ENCODE measurements at places on chromosomes 5 and 9. TPM values are rescaled to one million over a fixed set of nuclear protein-coding genes. Genes with fewer than 3 reads are reported as not detected.

The TSLP gene
- 0.40 TPM for total RNA-seq

DNA sequence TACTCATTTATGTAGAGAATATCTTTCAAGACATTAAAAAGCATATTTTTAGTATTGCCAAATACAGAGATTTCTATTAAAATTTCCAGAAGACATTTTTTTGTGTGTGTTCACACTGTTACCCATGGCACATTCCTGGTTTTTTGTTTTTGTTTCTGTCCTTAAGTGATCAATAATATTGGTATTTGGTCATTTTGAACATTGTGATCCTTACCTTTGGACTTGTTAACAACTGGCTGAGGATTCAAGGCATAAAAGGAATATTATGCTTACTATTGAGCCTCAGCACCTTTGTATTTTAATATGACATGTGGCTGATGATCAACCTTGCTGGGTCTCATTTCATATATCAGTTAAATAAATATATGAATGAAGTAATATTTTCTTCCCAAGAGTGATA lies 41.9 kb downstream of the ITGA1 start:
- H3K27me3 ChIP-seq: no peaks in the 10 kb centered on the region
- no peak overlapping the region for H3K4me3 ChIP-seq
- no peaks in the 10 kb centered on the region for H3K36me3 ChIP-seq
- no peak for DNase-seq

GRCh38 chr5:62596096-62596495 lies 17.5 kb downstream of the LRRC70 start:
- no peaks in the 10 kb centered on the region for H3K27me3 ChIP-seq
- no peaks in the 10 kb centered on the region for H3K4me1 ChIP-seq
- no peak for DNase-seq
- no peak overlapping the region for H3K27ac ChIP-seq
- H3K4me3 ChIP-seq: no peak overlapping the region

- H3K27ac ChIP-seq: no peak overlapping the region
- no peaks in the 10 kb centered on the region for H3K36me3 ChIP-seq
- no peak for DNase-seq
- H3K4me1 ChIP-seq: no peaks in the 10 kb centered on the region
- no peaks in the 10 kb centered on the region for H3K27me3 ChIP-seq
- H3K4me3 ChIP-seq: no peak overlapping the region
These were observed 195.6 kb downstream of the KIAA0825 start for GRCh38 chr5:94422812-94423211.

DNA sequence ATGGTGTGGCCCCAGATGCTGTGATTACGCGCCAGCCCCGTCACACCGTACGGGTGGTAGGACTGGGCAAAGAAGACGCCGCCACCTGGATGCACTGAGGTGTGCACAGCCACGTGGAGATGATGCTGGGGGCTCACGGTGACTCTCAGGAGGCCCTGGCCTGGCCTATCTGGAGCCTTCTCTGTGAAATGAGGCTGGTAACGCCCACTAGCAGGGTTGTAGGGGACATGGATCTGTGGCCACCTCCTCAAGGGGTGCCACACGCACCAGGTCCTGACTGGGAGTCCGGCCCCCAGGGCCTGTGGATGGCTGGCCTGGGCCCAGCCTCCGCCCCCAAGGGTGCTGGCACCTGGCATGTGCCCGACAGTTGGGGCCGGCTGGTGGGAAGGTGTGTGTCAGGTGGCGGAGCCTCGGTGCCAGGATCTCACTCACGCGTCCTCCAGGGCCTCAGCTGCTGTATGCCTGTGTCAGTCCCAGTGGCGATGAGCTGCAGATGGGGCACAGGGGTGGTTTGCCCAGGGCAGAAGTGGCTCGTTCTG lies 32.4 kb downstream of the NEK6 start:
- no peaks in the 10 kb centered on the region for H3K36me3 ChIP-seq
- peak overlapping the region; percentile 73 for H3K27ac ChIP-seq

The PCDHA6 gene
- 0.35 TPM for total RNA-seq

DNA sequence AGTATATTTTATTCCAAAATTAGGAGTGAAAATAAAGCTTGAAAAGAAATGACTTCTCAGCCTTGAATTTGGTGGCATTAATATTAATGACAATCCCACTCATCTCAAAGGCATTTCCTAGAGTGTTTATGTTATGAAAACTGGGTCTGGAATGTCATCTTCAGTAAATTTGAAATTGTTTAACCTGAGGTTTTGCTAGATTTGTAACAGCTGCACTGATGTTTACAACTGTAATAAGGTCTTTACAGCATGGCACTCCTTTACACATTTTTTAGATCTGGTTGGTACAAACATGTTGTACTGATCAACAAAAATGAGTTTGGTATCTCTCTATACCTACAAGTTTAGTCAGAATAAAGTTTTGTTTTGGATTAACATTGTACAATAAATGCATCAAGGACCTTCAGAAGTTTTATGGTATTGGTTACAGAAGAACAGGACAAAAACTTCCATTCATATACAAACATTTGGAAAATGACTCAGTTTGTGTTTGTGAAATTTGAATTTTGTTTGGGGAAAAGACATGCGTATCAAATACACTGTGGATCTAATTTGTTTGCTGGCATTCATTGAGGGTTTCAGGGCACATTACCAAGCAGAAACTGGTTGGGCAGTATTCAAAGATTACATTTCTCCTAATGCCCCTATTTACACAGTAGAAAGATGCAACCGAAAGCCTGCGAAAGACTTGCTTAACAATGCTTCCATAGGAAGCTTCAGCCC lies 11.6 kb downstream of the FANCC start:
- no peaks in the 10 kb centered on the region for H3K27me3 ChIP-seq
- no peak for DNase-seq
- H3K4me1 ChIP-seq: no peaks in the 10 kb centered on the region
- H3K27ac ChIP-seq: no peak overlapping the region

The PRR7 gene
- 2.2 TPM for total RNA-seq

DNA sequence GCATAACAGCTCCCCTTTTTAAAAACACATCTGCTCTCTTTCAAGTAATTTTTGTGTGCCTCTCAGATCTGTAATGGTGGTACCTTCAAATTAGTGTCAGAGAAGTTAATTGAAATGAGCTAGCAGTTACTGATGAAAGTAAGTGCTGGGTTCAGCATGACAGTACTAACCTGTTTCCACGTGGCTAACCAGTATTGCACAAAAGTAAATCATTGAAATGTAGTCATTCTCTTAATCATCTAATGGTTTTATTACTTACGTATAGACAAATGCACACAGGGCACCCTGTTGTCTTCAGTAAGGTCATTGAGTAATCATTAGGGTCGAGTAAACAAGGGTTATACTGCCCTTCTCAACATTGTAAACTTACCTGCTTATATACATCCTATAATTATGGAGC lies 157.8 kb upstream of the PRR16 start:
- no peaks in the 10 kb centered on the region for H3K27me3 ChIP-seq
- H3K36me3 ChIP-seq: no peaks in the 10 kb centered on the region
- no peak for DNase-seq
- H3K27ac ChIP-seq: no peak overlapping the region

The ZNF483 gene
- total RNA-seq: 1.9 TPM

DNA sequence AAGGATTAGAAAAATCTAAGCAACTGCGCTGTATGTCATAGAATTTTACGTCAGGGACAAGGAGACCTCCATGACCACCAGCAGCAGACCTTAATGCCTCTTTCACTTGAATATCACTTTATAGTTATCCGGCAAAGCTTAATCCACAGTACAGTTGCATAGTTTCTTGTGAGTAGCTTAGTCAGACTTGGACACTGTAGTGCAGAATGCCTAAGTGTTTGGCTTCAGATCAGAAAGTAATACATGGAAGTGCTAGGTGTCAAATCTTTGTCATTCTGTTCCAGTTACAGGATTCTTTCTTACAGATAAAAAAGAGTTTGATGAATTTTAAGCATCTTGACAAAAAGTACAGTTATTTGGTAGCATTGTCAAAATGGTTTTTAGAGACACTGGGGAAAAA lies 239.9 kb upstream of the PAPPA start:
- no peaks in the 10 kb centered on the region for H3K36me3 ChIP-seq
- DNase-seq: no peak
- no peaks in the 10 kb centered on the region for H3K4me1 ChIP-seq
- H3K4me3 ChIP-seq: no peak overlapping the region
- no peak overlapping the region for H3K27ac ChIP-seq
- H3K27me3 ChIP-seq: no peaks in the 10 kb centered on the region

DNA sequence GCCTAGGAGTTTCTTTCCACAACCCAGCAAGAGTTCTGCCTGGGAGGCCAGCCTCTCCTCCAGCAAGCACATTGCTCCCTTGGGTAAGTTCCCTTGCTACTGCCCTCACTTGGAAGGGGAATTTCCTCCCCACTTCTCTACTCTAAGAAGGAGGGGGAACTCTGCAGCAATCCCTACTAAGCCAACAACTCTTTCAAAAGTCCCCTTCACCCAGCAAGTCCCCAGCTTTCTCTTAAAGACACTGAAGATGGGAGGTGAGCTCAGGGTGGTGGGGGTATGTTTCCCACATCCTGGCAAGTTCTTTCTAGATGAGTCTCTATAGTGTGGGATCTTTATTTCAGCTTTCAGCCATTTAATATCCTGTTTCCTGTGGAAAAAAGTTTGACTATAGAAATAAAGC lies 49.0 kb downstream of the PDE8B start:
- no peaks in the 10 kb centered on the region for H3K36me3 ChIP-seq
- no peaks in the 10 kb centered on the region for H3K4me1 ChIP-seq
- H3K27ac ChIP-seq: no peak overlapping the region
- no peak overlapping the region for H3K4me3 ChIP-seq
- DNase-seq: no peak

The ITK gene
- 16.5 TPM for total RNA-seq

The PCDHGA3 gene
- total RNA-seq: 0.40 TPM

DNA sequence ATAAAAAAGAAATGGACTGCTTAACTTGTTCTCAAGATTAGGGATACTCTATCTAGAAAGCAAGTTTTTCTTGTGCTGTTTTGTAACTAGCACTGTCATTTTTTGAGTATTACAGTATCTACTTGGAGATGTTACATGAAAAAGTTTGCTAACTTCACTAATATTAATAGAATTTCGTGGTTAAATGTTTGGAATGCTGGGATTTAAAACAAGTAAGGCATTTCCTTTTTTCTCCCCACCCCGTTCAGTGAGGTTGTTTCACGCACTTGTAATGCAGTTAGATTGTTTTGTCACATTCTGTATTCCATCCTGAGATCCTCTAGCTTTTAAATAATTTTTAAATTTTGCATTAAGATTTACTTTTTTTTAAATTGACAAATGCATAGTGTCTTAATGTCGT lies 20.0 kb upstream of the TEK start:
- H3K4me1 ChIP-seq: no peaks in the 10 kb centered on the region
- no peak for DNase-seq
- H3K27me3 ChIP-seq: no peaks in the 10 kb centered on the region
- no peak overlapping the region for H3K4me3 ChIP-seq
- no peak overlapping the region for H3K27ac ChIP-seq

- no peaks in the 10 kb centered on the region for H3K36me3 ChIP-seq
- DNase-seq: peak; percentile 54
- H3K27me3 ChIP-seq: no peaks in the 10 kb centered on the region
- H3K27ac ChIP-seq: no peak overlapping the region
- no peaks in the 10 kb centered on the region for H3K4me1 ChIP-seq
- H3K4me3 ChIP-seq: no peak overlapping the region
These were observed 167.7 kb upstream of the RPS23 start for GRCh38 chr5:82445726-82446335.

- H3K27me3 ChIP-seq: no peaks in the 10 kb centered on the region
- no peak for DNase-seq
- H3K4me1 ChIP-seq: peaks cover 5% of the 10 kb centered on the region
These were observed 11.5 kb upstream of the CSNK1G3 start for GRCh38 chr5:123500471-123500870.

- H3K27ac ChIP-seq: no peak overlapping the region
- no peaks in the 10 kb centered on the region for H3K36me3 ChIP-seq
- H3K4me1 ChIP-seq: no peaks in the 10 kb centered on the region
- H3K4me3 ChIP-seq: no peak overlapping the region
- H3K27me3 ChIP-seq: no peaks in the 10 kb centered on the region
These were observed 183.9 kb downstream of the BARX1 start for GRCh38 chr9:93771276-93771675.

- no peaks in the 10 kb centered on the region for H3K36me3 ChIP-seq
- peak overlapping the region; percentile 94 for H3K27ac ChIP-seq
- peak overlapping the region; percentile 90 for H3K4me3 ChIP-seq
- DNase-seq: no peak
- H3K27me3 ChIP-seq: peaks cover 7% of the 10 kb centered on the region
- H3K4me1 ChIP-seq: peaks cover 12% of the 10 kb centered on the region
These were observed 628 bp downstream of the HOMER1 start for GRCh38 chr5:79513308-79513703.

The POLK gene
- 24.5 TPM for total RNA-seq

The SNCB gene
- not detected for total RNA-seq

DNA sequence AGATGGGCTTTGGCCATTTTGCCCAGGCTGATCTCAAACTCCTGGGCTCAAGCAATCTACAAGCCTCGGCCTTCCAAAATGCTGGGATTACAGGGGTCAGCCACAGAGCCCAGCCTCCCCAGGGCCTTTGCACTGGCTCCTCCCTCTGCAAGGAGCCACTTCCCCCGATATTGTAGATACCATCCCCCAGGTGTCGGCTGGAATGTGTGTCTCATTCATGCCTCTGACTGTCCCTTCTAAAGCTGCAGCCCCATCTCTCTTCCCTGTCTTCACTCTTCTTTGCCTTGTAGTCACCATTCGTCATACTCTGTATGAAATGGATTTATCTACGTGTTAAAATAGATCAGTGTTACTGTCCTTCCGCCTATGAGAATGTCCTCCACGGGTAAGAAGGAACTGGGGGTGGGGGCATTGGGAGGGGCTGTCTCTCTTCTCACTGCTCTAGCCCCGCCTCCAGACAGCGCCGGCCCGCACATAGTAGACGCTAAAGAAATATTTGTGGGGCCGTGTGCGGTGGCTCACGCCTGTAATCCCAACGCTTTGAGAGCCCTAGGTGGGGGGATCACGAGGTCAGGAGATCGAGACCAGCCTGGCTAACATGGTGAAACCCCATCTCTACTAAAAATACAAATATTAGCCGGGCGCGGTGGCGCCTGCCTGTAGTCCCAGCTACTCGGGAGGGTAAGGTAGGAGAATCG lies 68.5 kb downstream of the LMX1B start:
- no peaks in the 10 kb centered on the region for H3K27me3 ChIP-seq
- DNase-seq: no peak
- no peak overlapping the region for H3K27ac ChIP-seq
- no peaks in the 10 kb centered on the region for H3K36me3 ChIP-seq
- no peak overlapping the region for H3K4me3 ChIP-seq
- peaks cover 8% of the 10 kb centered on the region for H3K4me1 ChIP-seq

GRCh38 chr5:132417010-132417439 lies 47.5 kb downstream of the SLC22A5 start:
- H3K27ac ChIP-seq: peak overlapping the region; percentile 42
- DNase-seq: no peak
- no peaks in the 10 kb centered on the region for H3K36me3 ChIP-seq
- peaks cover 51% of the 10 kb centered on the region for H3K4me1 ChIP-seq
- H3K27me3 ChIP-seq: no peaks in the 10 kb centered on the region
- H3K4me3 ChIP-seq: no peak overlapping the region

- H3K4me3 ChIP-seq: no peak overlapping the region
- H3K4me1 ChIP-seq: no peaks in the 10 kb centered on the region
- no peak overlapping the region for H3K27ac ChIP-seq
These were observed 26.7 kb upstream of the SUSD3 start for GRCh38 chr9:93031629-93032430.

Measured in Peyer's patch (tissue), 4 donors.